Natural killer cell (primary cell): ENCODE measurements at places on chromosomes 7 and 10.

- peak; percentile 80 for DNase-seq
Observed at GRCh38 chr10:132458586-132459300, 61.7 kb downstream of the PWWP2B start.

DNA sequence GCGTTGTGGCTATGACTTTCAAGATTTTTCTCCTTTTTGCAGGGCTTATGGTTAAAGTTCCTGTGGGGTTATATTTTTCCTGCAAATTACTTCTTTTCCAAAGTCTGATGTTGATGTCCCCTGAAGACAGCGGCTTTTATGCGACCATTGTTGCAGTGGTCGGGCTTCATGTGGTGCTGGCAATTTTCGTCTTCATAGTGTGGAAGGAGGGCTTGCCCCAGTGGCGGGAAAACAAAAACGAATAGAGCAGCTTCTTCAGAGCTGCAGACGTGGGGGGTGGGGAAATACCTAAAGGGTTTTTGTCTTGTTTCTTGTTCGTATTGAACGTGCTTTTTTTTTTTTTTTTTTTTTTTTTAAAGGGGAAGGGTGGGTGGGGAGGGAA is 53.8 kb downstream of the MCMBP start:
- no peak for DNase-seq

GRCh38 chr7:80785961-80786536 is 132.8 kb downstream of the SEMA3C start:
- DNase-seq: no peak

- no peak for DNase-seq
Observed at GRCh38 chr10:352476-353235, 217.4 kb downstream of the ZMYND11 start.

GRCh38 chr7:33970536-33970935 is 65.2 kb downstream of the BMPER start:
- no peak for DNase-seq

- DNase-seq: no peak
Observed at GRCh38 chr7:150778014-150778737, 22.0 kb downstream of the TMEM176B start.

- DNase-seq: no peak
Observed at GRCh38 chr10:79113827-79114226, 45.1 kb downstream of the ZMIZ1 start.

DNA sequence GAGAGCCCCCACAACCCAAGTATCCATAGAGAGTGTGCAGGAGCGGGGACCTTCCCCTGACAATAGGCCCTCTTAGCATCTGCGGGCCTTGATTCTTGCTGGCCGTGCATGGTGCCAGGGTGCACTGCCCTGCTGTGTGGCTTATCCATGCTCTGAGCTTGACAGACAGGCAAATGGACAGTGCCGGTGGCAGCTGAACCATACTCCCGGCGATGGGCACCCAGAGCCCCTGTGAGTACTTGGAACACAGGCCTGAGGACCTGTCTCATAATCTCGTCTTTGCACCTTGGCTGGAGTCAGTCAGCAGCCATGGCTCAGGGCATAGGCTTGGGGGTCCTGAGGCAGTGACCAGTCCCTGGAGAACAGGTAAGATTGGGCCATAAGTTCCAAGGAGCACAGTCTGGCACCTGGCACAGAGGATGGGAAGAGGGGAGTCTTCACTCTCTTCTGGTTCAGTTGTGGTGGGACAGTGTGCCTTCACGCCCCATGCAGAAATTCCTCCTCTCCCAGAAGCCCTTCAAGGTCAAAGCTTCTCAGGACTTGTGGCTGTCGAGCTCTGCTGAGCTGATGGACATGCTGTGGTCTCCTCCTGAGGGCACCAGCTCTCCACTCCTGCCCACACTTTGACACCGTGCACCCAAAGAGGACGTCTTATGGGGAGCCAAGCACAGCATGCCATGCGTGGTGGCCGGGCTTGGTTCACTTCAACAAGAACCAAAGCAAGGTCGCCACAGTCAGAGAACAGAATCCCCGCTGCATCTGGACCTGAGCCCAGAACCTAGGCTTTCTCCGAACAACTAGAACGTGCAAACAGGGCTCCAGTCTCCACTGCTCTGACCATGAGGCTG is 59.4 kb upstream of the CAMK2B start:
- no peak for DNase-seq

DNA sequence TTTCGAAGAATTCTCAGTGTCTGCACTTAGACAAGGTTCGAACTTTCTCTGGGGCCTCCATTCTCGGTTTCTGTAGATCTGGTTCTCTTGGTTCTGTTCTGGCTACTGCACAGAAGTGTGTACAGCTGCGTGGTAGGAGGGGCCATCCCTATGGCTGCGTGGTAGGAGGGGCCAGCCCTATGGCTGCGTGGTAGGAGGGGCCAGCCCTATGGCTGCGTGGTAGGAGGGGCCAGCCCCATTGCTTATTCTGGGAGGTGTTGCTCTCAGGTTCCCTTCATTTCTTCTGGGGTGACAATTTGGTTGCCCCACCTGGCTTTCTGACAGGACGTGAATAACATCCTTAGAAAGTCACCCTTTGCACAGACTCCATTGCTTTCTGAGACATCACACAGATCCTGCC is 65.2 kb upstream of the CHST15 start:
- no peak for DNase-seq

DNA sequence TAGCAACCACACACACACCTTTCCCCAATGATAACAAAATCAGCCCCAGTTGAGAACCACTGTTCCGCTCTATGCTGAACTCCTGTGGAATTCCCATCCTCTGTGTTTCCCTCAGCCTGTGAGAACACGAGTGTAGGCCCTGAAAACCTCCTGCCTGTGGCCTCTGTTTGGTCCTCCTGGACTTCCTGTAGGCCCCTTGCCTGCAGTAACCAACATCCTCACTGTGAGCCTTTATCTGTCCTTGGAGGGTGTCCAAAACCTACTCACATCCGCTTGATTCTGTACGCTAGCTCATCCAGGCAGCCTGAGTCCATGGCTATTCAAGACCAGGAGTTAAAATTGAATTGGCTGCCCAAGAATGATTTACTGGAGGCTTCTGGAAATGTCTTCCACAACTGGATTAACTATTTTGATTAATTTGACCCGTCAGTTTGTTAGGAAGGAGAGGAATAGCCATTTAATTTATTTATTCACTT is 149.8 kb downstream of the AKR1D1 start:
- no peak for DNase-seq

DNA sequence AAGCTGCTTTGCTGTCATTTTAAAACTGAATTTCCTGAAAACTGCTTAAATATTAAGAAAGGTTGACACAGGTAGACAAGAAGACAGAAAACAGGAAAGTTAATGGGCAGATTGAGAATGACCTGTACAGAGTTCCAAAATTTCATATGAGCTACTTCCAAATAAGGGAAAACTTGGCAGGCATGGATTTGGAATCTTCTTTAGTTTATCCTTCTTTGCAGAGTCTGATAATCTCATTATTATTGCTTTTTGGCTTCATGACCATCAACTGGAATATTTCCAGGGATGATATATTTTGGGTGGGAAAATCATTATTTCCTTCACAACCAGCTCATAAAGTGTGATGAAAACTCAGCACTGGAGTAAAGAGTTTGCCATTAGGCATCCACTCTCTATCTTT is 346.5 kb upstream of the NPVF start:
- DNase-seq: no peak

DNA sequence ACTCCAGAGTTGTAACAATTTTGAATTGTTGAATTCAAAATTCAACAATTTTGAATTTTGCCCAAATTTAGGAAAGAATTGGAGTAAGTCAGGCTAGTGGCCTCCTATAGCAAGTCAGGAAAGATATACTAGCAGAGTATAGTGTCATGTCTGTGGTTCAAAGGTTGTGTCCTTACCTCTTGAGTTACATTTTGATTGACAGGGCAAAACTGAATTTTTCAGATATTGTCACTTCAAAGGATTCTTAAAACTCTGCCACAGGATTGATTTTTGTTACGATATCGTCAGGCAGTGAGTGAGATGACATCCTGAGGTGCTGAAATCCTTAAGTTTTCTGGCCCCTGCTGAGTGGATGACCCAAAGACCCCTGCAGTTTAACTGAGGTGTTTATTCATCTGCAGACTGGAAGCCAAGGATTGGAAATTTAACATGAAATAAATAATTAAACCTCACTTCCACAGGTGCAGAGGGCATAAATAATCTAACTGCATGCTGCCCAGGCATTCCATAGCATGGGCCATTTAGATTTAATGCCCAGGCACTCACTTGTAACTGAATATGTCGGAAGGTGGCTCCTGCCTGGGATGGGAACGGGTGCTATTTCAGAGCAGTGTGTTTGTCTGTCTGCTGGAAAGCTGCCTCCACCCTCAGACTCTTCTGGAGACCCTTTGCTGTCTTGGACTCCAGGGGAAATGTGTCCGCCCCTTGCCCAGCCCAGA is 50.8 kb downstream of the RBM20 start:
- DNase-seq: no peak

DNA sequence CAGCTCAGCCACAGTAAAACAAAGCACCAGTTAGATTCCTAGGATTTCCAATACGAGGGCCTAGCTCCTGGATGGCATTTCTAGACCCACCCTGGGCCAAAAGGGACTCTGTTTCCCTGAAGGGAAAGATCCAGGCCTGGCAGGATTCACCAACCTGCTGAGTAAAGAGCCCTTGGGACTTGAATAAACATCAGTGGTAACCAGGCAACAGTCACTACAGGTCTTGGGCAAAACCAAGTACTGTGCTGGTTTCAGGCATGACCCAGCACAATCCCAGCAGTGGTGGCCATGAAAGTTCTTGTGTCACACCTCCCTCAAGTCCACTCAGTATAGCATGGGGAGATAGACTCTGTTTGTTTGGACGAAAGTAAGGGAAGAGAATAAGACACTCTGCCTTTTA is 31.0 kb upstream of the STARD3NL start:
- no peak for DNase-seq

GRCh38 chr10:80081801-80082750 is 3.6 kb downstream of the TMEM254 start:
- DNase-seq: no peak

DNA sequence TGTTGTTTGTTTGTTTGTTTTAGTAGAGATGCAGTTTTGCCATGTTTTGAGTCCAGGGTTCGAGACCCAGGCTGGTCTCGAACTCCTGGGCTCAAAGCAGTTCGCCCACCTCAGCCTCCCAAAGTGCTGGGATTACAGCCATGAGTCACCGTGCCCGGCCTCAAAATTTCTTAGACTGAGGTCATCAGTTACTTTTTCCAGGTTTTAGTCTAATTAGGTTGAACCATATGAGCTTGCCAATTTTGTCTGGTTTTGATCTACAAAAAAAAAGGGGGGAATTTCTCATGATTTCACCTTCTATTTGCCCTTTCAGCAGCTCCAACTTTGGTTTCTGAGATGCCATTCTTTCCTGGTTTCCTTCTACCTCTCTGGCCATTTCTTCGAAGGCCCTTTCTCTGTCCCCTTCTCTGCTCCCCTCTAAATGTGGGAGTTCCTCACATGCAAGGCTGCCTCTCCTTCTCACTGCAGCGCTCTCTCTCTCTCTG is 5.5 kb downstream of the CUEDC2 start:
- DNase-seq: no peak

DNA sequence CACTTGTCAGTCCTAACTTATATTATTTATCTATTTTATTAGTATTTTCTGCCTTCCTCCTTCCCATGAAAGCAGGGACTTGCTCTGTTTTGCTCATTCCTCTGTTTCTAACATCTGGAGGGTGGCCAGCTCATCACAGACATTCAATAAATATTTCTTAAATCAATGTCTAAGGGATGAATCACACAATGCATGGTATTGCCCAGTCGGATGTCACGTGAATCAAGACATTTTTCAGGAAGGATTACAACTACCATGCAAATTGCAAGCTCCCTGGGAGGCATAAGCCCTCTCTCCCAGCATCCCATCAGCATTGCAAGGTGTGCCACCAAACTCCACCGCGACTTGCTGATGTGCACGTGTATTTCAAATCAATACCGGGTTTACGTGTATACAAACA is 146.6 kb upstream of the RNF32 start:
- no peak for DNase-seq

DNA sequence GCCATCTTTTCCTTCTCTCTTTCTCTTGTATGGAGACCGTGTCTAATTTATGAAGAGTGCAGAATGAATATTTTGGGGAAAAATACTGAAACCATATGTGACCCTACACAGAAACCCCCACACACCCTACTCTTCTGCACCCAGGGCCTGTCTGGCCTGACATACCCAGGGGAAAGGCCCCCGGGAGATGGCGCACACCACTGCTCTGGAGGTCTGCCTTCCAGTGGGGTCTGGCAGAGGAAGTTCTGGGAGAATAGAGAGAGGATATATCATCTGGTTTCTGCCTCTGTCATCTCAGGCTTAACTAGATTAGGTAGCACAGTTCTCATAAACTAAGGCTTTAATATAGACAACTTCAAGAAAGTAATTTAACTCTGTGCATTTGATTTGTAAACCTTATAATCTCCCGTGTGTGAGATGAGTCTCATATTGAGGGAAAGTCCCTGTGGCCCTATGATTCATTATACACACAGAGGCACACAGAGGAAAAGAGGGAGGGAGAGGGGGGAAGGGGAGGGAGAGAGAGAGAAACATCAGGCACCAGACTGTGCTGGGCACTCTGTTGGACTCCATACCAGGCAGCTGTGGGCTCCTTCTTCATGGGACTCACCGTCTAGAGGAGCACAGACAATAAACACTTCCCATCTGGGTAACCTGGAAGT is 123.3 kb downstream of the AOAH start:
- no peak for DNase-seq

- peak; percentile 77 for DNase-seq
Observed at GRCh38 chr7:135512135-135512887, 2.4 kb upstream of the CNOT4 start.
